CD4-positive, alpha-beta T cell treated with Interleukin-12 subunit alpha and Interleukin-12 subunit beta, for 1 hour (primary cell): ENCODE measurements at places on chromosomes 6 and 20.

- no peak for DNase-seq
These were observed 20.8 kb upstream of the KIF25 start for GRCh38 chr6:167976708-167977107.

GRCh38 chr6:111725446-111726112 is 119.9 kb upstream of the TRAF3IP2 start:
- no peak for DNase-seq

- no peak for DNase-seq
These were observed 618.0 kb downstream of the PRKN start for GRCh38 chr6:162109480-162110050.

DNA sequence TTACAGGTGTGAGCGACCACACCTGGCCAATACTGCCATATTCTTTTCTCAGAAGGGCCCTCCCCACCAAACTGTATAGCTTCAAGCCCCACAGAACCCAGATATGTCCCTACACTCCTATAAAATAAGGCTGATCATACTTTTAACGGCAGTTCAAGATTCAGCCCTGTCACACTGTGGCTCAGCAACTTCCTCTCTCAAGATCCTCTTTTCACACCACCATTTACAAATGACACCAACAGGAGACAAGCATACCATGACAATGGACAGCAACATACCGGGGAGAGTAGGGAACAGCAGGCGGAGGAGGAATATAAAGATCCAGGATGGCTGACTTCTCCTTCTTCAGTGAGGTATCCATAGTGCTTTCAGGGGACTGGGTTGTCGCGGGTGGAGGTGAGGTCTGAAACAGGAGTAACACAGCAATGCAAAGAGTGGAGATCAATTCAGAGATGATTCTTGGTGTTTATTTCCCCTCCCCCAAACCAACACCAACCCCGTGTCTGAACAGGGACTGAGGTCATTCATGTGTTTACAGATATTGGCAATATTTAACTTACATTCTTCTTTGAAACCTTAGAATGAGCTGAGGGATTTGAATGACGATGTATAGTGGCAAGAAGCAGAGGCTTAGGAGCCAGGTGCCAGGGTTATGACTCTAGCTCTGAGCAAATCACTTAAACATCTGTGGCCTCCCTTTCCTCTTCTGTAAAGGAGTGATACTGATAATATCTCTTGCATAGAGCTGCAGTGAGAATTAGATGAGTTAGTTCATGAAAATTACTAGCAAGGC is 57.6 kb upstream of the IPCEF1 start:
- DNase-seq: no peak

GRCh38 chr6:12112540-12113189 is 100.6 kb downstream of the HIVEP1 start:
- no peak for DNase-seq

GRCh38 chr6:47934023-47934422 is 152.2 kb downstream of the OPN5 start:
- no peak for DNase-seq

- peak; percentile 61 for DNase-seq
These were observed 35.4 kb upstream of the E2F3 start for GRCh38 chr6:20366082-20366830.

GRCh38 chr20:11108102-11108810 is 434.5 kb upstream of the JAG1 start:
- no peak for DNase-seq

- no peak for DNase-seq
These were observed 68.8 kb upstream of the MYLIP start for GRCh38 chr6:16060039-16060438.

- peak; percentile 55 for DNase-seq
These were observed 14.3 kb upstream of the PIM1 start for GRCh38 chr6:37155394-37156312.

- no peak for DNase-seq
These were observed 19.5 kb downstream of the KATNA1 start for GRCh38 chr6:149628875-149629510.

DNA sequence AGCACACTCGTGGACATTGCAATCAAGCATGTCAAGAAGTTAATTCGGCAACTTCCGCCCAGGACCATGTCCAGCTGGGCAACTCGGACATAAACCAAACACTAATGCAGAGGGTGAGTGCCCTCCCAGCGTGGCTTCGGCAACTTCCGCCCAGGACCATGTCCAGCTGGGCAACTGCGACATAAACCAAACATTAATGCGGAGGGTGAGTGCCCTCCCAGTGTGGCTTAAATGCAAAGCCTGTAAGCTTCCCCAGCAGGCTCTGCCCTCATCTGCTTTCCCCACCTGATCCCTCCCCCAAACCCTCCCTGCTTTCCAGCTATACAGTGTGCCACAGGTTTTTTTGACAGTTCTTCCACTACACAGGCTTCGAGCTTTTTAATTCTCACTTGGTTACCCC is 143.4 kb downstream of the PXDC1 start:
- DNase-seq: no peak

DNA sequence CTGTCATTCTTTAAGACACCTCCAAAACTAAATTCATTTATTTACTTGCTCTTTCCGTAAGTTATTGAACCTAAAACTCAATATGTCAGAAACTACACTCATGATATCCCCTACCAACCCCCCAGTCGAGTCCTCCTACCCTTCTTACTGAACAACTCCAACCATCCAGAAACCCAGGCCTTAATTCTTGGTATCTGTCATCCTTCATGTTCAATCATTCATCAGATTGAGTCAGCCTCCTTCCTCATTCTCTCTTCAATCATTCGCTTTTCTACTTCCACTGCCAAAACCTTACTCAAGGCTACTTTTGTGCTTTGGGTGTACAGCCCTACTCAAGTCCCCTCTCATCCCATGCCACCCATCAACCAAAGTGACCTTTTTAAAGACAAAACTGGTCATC is 95.7 kb downstream of the SMLR1 start:
- DNase-seq: no peak

DNA sequence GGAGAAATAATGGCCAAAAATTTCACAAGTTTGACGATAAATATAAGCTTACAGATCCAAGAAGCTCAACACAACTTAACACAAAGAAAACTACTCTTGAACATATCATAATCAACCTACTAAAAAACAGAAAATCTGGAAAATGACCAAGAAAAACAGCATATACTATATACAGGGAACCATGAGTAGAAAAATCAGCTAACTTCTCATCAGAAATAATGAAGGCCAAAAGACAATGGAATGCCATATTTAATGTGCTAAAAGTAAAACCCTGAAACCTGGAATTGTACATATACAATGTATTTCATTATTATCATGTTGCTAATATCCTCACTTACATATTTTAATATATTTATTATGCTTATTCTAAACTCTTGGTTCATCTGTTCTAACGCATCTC is 25.3 kb downstream of the MAPK13 start:
- DNase-seq: no peak

DNA sequence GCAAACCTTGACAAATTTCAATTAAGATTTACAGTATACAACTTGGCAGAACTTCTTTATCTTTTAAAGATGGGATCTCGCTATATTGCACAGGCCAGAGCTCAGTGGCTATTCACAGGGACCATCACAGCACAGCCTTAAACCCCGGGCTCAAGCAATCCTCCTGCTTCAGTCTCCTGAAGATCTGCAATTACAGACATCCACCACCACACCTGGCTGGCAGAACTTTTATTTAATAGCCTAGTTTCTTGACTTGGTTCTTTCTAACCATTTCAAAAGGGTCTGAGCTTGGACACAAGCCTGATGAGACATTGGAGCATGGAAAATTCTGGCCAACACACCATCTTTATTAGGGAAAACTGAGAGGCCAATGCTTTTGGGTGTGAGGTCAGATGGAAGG is 151.6 kb upstream of the KCNG1 start:
- DNase-seq: no peak

GRCh38 chr6:5679270-5679669 is 327.5 kb downstream of the NRN1 start:
- no peak for DNase-seq

DNA sequence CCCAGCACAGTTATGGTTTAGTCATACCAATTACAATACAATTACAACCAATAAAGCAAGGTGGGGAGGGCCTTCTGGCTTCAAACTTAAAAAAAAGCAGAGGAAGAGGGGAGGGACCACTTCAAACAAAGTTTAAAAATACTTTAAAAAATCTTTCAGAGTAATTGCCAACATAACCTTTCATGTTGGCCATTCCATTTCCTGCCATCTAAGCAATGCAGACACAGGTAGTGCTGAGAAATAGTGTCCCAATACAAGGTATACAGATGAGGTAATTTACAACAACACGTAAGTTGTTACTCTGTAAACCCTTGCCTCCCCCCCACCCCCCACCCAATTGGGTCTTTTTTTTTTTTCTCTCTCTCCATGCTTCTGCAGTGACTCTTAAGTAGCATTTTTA is 18.8 kb upstream of the TBC1D20 start:
- peak; percentile 40 for DNase-seq

DNA sequence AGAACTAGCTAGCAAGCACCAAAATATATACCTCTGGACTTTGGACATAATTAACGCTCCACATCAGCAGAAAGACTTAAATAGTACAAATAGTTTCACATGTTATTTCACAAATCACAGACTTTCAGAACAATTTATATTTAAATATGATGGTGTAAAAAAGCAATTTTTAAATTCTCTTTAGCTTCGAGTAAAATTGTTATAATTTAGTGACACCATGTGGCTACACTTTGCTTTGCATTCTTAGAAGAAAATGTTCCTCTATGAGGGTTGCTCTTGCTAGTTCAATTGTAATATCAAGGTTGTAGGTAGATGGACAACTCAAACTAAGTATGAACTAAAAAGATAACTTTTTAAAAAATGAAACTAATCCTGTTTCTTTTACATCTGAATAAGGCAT is 69.0 kb downstream of the BTBD9 start:
- peak; percentile 20 for DNase-seq

DNA sequence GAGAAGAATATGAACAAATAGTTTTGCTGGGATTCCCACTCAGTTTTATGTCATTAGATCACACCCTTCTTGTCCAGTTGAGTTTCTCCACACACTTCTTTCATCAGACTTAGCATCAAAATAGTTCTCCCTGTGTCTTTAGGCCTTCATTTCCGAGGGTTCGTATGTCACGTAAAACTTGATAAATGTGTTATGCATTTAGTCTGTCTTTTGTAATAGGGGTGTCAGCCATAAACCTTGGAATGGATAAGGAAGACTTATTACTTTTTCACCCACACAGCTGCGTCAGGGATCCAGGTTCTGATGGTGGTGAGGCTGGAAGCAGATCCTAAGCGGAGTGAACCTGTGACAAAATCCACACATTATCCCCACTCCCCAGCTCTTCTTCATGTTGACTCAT is 246.8 kb downstream of the CD83 start:
- no peak for DNase-seq

DNA sequence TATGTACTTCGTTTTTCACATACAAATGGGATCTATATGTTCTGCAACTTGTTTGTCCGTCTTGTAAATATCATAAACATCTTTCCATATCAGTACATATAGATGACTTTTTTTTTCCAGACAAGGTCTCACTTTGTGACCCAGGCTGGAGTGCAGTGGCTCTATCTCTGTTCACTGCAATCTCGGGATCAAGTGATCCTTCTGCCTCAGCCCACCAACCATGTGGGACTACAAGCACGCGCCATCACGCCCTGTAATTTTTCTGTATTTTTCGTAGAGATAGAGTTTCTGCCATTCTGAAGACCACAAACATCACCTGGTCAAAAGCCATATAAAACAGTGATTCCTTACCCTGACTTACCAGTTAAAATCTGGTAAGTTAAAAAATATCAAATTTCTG is 37.7 kb upstream of the SYNCRIP start:
- no peak for DNase-seq
